ENCODE measurements at places on chromosomes 6 and 20.
A peak's percentile ranks its signal among the peaks of the same experiment; 100 is the strongest.

- DNase-seq, result no peak
Measured at GRCh38 chr6:31631681-31632278, 11.3 kb downstream of the PRRC2A start.

DNA sequence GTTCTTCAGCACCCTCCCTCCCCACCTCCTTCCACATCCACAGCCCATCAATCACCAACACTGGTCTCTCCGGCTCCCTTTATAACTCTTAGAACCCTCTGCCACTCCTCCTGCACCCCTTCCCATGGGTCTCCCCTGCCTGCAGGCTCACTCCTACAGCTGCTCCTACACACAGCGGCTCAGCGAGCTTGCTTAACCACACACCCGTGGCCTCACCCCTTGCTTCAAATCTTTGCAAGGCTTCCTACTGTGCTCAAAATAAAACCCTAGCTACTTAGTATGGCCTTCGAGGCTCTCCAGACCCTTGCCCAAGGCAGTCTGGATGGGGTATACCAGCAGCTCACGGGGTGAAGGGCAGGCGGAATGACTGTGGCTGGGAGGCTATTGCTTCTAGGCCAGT, 63.7 kb downstream of the JPH2 start:
- DNase-seq, result no peak

DNA sequence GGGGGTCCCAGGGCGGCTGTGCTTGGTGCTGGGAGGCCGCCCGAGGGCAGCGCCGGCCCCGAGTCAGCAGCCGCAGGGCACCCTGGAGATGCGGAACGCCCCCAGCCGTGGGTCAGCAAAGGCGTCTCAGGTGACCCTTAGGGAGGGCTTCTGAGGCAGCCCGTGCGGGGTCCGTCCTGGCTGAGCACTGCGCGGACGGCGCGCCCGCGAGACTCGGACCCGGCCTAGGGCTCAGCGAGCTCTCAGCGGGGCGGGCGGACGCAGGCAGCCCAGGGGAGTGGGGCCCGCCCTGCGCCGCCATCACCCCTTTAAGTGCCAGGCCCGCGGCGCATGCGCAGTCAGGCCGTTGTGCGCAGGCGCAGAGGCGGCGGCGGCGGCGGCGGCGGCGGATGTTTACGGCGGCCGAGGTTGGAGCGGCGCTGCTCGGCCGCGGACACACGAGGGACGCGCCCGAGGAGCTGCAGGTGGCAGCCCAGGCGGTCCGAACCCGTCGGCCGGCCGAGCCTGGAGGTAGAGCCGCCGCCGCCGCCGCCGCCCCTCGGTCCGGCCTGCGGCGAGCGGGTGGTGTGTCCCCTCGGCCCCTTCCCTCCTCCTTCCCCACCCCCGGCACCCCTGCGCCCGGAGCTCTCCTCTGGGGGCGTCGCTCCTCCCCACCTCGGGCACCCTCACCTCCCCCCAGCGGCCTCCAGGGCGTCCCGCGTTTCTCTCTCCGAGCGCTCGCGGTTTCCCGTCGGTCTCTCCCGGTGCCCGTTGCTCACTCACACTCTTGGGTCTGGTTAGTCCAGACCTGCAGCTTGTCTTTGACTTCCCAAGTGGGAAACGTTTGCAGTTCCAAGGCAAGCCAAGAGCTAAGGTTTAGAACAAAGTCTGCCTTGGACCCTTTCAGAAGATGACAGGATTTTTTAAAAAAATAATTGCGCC, at the start of gene PCMTD2:
Gene PCMTD2 (plus strand): TSS at position 388 of the 921 bp plus-strand sequence. CDS start 4,218 bp downstream, outside the sequence.
- peak; percentile 92 for DNase-seq

DNA sequence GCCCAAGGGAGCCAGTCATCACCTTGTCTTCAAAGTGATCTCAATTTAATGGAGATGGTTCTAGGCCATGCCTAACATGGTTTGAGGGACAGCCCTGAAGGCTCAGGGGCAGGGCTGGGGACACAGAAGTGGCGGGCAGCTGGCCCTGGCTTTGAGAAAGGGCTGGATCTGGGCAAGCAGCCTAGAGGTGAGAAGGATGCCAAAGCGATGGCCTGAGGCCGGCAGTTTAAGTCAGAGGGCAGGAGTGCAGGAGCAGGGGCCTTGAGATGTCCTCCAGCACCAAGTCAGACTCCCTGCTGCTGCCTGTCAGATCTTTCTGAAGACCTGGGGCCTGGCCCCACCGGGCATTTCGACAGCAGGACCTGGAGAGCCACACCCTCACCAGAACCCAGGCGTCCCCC, 28.4 kb upstream of the APMAP start:
- no peak for DNase-seq
